ENCODE measurements at places on chromosomes 1 and 21. TPM values are rescaled to one million over a fixed set of nuclear protein-coding genes. Genes with fewer than 3 reads are reported as not detected.

CELA3A gene
- polyA plus RNA-seq = 0.09 TPM

HTR6 gene
- 0.95 TPM for polyA plus RNA-seq

WDR3 gene
- polyA plus RNA-seq = 14.0 TPM

DNA sequence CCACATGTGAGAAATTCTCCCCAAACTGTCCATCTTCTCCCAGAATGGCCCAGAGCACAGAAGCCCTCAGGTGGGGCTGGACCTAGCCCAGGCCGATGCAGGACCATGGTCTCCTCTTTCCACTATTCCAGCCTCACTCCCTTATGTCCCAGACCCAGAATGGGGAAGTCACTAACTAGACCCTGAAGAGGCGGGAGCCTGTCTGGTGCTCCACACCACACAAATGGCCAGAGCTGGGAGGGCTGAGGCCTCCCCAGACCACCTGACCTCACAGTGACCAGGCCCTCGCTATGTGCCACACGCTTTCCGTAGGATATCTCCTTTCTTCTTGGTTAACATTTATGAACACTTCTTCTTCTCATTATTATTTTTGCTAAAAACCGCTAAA is 54.9 kb upstream of the EDN2 start:
- no peak for DNase-seq
- no peak overlapping the region for H3K4me3 ChIP-seq
- no peaks in the 10 kb centered on the region for H3K36me3 ChIP-seq
- H3K27ac ChIP-seq = no peak overlapping the region

DNA sequence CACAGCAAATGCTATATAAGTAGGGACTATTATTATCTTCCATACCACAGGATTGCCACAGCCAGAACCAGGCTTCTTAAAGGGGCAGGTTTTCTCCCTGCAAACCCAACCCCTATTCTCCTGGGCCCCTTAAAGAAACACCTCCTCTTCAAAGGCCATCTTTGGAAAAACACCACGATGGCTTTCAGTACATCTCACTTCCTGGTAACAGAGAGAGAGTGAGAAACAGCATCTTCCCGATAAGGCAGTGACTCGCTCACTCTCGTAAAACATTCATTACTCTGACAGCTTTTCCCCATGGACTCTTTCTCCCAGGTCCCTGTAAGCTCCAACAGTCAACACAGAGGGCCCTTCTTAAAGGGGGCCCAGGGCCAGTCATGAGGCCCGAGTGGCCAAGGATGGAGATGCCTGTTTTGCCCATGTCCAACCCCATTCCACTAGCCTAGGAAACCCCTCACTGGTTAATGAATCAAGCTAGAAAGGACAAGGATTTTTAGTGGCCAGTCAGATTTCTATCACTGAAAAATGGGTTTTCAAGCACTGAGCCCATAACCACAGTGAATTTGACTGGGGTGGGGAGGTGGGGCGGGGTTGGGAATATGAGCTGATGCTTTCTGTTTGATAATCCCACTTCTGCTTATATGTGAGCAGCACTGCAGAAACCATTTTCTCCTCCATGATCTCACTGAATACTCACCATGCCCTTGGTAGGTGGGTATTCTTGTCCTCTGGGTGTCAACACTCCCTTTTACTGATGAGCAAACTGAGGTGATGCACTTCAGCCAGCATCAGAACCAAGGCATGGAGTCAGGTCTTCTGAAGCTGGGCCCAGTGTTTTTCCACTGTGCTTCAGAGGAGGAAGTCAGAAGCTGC is 3.6 kb upstream of the NAV1 start:
- no peaks in the 10 kb centered on the region for H3K27me3 ChIP-seq
- no peaks in the 10 kb centered on the region for H3K36me3 ChIP-seq
- H3K27ac ChIP-seq = no peak overlapping the region
- no peak overlapping the region for H3K4me3 ChIP-seq

DNA sequence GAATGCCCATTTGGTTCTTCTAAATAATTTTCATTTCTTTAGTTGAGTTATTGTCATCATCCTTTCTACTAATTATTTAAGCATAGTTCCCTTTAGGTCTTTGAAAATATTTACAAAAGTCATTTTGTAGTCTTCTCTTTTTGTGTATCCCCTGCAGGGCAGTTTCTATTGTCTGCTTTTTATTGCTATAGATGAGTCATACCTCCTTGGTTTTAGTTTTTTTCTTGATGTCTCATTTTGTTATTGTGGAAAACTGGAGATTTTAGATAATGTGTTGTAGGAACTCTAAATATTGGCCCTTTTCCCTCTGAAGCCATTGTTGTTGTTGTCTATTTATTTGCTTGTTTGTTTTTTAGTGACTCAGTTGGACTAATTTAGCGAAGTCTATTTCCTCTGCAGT is 387.9 kb downstream of the NUF2 start:
- no peaks in the 10 kb centered on the region for H3K27me3 ChIP-seq
- H3K36me3 ChIP-seq = no peaks in the 10 kb centered on the region
- H3K4me3 ChIP-seq = no peak overlapping the region
- no peak for DNase-seq
- no peak overlapping the region for H3K27ac ChIP-seq
- no peaks in the 10 kb centered on the region for H3K4me1 ChIP-seq

DNA sequence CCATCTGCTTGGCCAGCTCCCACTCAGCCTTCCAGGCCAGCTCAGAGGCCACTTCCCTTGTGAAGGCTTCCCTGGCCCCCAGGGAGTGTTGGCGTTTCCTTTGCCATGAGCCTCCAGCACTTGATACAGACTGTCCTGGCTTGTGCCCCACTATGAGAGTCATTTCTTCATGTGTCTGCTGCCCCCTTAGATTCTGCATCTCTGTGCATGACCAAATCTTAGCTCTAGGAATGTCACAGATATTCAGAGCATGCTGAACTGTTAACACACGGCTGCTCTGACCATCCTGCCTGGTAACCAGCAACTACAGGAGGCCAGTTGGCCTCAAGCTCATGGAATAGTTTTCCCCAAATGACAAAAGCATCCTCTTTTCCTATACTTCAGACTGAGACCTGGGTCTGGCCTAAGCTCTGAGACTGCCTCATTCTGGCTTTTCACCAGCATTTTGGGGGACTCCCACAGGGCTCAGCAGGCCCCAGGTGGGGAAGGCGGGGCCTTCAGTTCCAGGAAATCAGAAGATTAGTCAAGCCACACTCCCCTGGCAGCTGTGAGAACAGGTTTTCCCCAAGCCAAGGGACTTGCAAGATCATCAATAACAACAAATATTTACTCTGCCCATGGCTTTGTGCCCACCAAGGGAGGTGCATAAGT is 182.6 kb upstream of the EDN2 start:
- H3K4me3 ChIP-seq = no peak overlapping the region
- no peaks in the 10 kb centered on the region for H3K36me3 ChIP-seq
- peaks cover 8% of the 10 kb centered on the region for H3K27me3 ChIP-seq
- no peak for DNase-seq
- H3K27ac ChIP-seq = no peak overlapping the region

DNA sequence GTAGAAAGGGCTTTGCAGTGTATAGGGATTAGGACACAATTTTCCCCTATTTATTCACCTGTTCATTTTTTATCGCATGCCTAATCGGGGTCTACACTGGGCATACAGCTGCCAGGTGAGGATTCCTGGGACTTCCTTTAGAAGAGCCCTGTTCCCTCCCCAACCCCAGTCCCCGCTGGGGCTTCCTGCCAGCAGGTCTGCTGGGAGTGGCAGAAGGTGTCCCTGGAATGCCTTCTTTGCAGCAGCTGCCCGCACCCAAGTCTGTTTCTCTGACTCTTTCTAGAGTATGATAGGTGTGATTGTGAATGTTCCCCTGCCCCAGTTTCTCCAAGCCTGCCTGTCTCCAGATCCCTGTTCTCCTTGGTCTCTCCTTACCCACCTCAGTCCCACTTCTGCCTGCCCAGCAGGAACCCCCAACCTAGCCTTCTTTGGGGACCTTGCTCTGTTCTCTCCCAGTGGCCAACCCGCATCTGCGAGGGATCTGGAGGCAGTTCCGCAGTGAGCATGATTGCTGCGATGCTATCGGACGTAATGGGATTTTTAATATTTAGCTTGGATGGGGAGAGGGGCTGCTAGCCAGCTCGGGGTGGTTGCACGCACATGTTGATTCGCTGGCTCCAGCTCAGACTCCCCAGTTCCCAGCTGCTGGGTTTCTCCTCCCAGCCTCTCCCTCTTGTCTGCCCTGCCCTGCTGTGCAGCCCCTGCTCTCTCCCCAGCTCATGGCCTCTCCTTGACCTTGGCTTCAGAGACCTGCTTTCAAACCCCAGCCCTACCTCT is 79.8 kb downstream of the EPHB2 start:
- no peak overlapping the region for H3K27ac ChIP-seq
- H3K36me3 ChIP-seq = no peaks in the 10 kb centered on the region
- no peak for DNase-seq
- H3K4me3 ChIP-seq = no peak overlapping the region

GRCh38 chr21:41478319-41479177 is 29.4 kb downstream of the TMPRSS2 start:
- H3K36me3 ChIP-seq = no peaks in the 10 kb centered on the region
- peaks cover 27% of the 10 kb centered on the region for H3K4me1 ChIP-seq
- peak overlapping the region; percentile 39 for H3K27ac ChIP-seq
- H3K4me3 ChIP-seq = no peak overlapping the region
- DNase-seq = peak; percentile 53

DNA sequence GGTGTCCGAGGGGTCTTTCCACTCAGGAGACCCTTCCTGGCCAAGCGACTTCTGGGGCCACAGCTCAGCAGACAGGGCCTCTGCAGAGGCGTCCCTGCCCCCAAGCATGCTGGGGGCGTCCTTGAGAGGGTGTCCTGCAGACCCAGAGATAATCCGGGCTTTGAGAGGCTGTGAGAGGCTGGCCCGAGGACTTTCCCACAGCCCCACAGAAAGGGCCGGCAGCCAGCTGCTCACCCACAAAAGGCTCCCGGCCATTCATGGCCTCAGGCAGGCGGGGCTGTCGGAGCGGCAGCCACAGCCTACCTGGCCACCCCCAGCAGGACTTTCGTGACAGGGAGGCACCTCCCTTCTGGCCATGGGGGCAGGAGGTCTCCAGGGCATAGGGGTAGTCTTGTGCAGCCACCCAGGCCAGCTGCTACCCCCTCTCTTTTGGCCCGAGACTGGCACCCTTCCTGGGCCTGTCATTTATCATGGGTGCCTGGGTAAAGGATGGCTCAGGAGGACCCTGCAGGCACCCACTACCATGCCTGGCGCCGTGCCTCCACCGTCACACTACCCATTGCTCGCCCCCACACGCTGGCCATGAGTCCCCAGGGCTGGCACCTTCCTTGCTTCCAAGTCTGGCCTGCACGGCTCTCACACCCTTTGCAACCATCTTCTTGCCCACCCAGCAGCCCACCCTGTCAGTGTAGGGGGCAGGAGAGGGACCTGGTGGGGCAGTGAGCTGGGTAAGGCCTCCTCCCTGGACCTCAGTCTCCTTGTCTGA is 11.1 kb upstream of the TNFRSF14 start:
- H3K27ac ChIP-seq = no peak overlapping the region
- no peak overlapping the region for H3K4me3 ChIP-seq
- no peak for DNase-seq
- H3K27me3 ChIP-seq = no peaks in the 10 kb centered on the region
- no peaks in the 10 kb centered on the region for H3K36me3 ChIP-seq

DNA sequence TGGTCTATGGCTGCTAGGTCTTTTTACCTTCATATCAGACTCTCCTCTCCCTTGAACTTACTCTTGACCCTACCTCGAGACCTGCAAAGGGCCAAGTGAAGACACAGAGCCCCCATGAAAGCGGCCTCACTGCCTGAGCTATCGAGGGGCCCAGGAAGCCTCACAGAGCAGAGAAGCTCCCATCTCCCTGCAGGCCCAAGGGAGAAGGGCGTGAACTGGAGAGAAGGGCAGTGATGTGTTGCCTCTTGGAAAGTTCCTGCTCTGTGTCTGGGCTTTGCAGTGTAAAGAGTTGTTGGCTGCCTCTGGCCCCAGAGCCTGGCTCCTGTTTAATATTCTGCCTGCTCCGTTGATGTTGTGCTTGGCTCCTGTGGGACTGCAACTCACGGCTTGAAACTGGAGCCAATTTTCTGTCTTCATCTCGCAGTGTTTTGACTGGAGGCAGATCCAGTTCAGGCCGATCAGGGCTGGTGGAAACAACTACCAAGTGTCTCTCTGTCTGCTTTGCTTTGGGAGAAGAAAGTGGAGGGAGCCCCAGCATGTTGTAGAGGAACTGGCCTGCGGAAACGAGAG is 4.3 kb downstream of the SERTAD4 start:
- peaks cover 43% of the 10 kb centered on the region for H3K27me3 ChIP-seq
- H3K4me1 ChIP-seq = peaks cover 19% of the 10 kb centered on the region
- no peaks in the 10 kb centered on the region for H3K36me3 ChIP-seq
- no peak for DNase-seq
- H3K4me3 ChIP-seq = no peak overlapping the region
- no peak overlapping the region for H3K27ac ChIP-seq

- H3K36me3 ChIP-seq = no peaks in the 10 kb centered on the region
- H3K27me3 ChIP-seq = no peaks in the 10 kb centered on the region
- no peak overlapping the region for H3K27ac ChIP-seq
- no peak for DNase-seq
Measured at GRCh38 chr1:1100296-1100695, 15.6 kb downstream of the C1orf159 start.

GRCh38 chr21:20266441-20266710 is 731.8 kb upstream of the NCAM2 start:
- H3K27me3 ChIP-seq = no peaks in the 10 kb centered on the region
- no peaks in the 10 kb centered on the region for H3K4me1 ChIP-seq

DNA sequence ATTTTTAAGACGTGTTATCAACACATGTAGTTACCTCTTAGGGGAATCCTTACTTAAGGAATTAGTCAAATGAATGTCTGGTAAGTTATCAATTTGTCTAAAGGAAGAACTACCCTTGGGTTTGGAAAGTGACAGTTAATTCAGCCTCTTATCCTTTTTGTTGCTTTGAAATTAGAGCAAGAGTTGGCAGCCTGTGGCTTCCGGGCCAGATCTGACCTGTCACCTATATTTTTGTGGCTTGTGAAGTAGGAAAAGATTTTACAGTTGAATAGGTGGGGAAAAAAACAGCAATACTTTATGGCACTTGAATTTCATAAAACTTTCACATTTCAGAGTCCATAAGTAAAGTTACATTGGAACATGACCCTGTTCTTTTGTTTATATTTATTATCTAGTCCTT is 5.5 kb downstream of the MRPS6 start:
- H3K4me3 ChIP-seq = no peak overlapping the region
- peaks cover 2% of the 10 kb centered on the region for H3K4me1 ChIP-seq
- no peak for DNase-seq

GRCh38 chr1:156970017-156970416 is 49.6 kb downstream of the LRRC71 start:
- H3K4me3 ChIP-seq = no peak overlapping the region
- H3K27ac ChIP-seq = no peak overlapping the region

- H3K27ac ChIP-seq = no peak overlapping the region
- peaks cover 9% of the 10 kb centered on the region for H3K4me1 ChIP-seq
- no peaks in the 10 kb centered on the region for H3K27me3 ChIP-seq
Measured at GRCh38 chr1:203480525-203481084, 5.0 kb downstream of the PRELP start.

GRCh38 chr1:15833069-15833679 is 14.3 kb upstream of the SPEN start:
- no peaks in the 10 kb centered on the region for H3K36me3 ChIP-seq
- H3K27me3 ChIP-seq = no peaks in the 10 kb centered on the region
- peaks cover 1% of the 10 kb centered on the region for H3K4me1 ChIP-seq
- no peak overlapping the region for H3K4me3 ChIP-seq
- DNase-seq = no peak
